ENCODE measurements at places on chromosomes 4 and X.

DNA sequence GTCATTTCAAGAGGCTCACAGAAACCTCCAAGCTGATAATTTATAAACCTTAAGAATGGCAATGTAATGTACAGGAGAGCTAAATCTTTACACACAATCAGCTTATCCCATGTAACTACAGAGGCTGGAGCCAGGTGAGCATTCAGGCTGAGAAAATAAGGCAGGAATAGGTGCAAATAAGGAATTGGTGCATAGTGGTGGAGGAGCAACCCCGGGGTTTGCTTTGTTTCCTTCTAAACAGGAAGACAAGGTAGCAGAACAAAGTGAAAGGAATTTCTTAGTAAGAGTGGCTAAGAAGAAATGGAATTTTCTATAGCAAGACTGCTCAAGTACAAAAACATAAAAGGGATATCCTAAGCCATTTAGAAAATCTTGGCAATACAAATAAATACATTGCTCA lies 82.4 kb downstream of the NR3C2 start:
- no peak for DNase-seq

- DNase-seq = no peak
Observed at GRCh38 chr4:60683357-60683756, 516.8 kb upstream of the ADGRL3 start.

DNA sequence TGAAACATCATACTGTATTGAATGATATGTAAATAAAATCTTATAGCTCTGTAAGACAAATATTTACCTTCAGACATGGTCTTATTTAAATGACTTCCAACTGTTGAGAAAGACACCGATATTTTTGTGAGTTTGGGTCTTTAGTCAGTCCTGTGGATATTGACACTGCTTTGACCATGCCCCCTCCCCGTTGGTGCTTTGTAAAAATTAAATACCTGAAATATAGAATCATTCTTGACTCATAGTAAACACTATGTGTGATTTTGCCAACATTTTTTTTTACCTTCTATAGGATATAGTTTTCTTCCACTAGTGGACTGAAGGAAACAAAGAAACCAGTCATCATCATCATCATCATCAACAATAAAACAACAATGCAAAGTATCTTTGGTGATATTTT lies 114.3 kb upstream of the HS3ST1 start:
- DNase-seq = no peak

GRCh38 chrX:136255541-136255940 lies 4.3 kb upstream of the MAP7D3 start:
- DNase-seq = no peak

GRCh38 chr4:20192736-20193135 lies 59.0 kb upstream of the SLIT2 start:
- no peak for DNase-seq

GRCh38 chrX:15906041-15906943 lies 51.7 kb upstream of the AP1S2 start:
- no peak for DNase-seq
